ENCODE measurements at places on chromosomes 5 and 9.

GRCh38 chr9:127637322-127637847, 25.3 kb downstream of the STXBP1 start:
- no peak for DNase-seq

- no peak for DNase-seq
Measured at GRCh38 chr9:131589124-131589711, 43.9 kb downstream of the PRRT1B start.

DNA sequence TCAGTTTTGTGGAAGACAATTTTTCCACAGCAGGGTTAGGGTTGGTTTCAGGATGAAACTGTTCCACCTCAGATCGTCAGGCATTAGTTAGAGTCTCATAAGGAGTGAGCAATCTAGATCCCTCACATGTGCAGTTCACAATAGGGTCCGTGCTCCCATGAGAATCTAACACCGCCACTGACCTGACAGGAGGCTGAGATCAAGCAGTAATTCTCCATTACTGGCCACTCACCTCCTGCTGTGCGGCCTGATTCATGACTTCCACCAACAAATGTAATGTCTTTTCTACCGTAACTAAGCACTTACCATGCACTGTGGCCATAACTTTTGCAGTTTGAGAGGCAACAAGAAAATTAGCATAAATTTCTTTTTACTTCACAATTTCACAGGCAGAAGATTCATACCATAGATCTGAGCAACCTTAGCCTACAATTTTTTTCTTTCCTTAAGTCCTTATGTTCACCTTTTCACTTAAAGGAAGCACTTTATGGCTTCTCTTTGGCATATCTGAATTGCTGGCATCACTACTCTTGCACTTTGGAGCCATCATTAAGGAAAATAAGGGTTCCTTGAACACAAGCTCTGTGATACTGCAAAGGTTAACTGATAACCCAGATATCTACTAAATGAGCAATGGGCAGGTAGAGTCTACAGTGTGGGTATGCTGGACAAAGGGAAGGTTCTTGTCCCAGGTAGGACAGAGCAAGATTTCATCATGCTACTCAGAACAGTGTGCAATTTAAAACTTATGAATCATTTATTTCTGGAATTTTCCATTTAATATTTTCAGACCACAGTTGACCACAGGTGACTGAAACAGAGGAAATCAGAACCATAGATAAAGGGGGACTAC, 83.0 kb upstream of the IFNK start:
- no peak for DNase-seq

DNA sequence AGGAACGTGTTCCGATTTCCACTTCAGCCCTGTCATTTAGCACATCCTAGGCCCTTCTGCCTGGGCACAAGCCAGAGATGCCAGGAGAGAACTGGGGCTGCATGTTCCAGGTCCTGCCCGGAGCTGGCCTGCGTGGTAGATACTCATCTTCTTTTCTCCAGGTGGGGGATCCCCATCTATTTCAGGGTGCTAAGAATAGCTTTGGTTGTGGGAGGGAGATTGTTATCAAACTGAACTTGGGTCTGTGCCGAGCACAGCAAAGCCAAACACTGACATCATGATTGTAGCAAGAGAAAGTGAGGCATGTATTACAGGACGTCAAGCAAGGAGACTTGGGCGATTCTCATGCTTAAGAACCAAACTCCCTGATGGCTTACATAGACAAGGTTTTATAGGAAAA, 18.2 kb downstream of the C9orf153 start:
- no peak for DNase-seq

DNA sequence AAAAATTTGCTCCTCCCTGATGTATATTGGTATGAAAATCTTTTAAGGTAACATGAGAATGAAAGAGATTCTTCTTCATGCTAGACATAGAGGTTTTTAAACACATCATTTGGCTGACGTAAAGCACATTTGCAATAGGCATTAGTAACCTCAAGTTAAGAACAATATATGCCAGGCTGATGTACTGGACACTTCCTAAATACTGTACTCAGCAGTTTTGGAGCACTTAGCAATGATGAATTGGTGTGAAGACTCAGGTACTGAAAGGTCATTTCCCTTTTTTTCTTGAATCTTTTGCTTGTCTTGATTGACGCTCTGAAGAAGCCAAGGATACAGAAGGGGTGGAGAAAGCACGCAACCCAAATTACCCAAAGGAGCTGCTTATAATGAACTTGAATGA, 322.5 kb downstream of the PDE4D start:
- DNase-seq, result no peak

DNA sequence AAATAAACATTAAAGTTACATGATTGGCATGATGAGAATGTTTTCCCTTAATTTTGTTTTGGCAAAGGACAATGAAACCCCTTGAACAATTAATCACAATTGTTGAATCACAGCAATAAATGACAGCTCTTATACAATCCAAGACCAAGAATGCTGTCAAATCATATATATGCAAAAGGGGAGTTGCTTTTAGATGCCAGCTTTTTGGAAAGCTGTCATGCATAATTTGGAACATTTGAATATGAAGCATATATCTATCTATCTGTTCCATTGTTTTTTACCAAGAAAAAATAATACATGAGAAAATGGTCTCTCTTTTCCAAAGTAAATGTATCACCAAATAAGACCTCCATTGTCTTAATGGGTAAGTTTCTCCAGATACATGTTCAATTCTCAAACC, 44.5 kb downstream of the SPOCK1 start:
- DNase-seq, result no peak

- no peak for DNase-seq
Measured at GRCh38 chr9:121500165-121500478, 478 bp upstream of the GGTA1 start.

GRCh38 chr9:136051453-136051836, 43.6 kb downstream of the NACC2 start:
- DNase-seq, result no peak

DNA sequence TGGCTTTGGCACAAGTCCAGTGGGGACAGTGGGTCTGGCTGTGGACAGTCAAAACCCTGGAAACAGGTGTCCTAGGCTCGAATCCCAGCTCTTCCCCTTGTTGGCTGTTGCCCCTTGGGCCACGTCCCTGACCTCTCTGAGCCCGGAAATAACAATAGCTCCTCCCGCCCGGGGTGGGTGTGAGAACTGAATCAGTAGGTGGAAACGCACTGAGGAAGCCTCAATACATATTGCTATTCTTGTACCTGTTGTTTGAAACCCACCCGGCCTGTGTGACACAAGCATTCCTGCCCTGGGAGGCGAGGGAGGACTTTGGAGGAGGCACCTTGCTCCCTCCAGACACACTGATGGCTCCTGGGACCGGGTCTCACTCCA, 134.1 kb downstream of the OLFM1 start:
- no peak for DNase-seq

GRCh38 chr9:10059044-10059443, 553.8 kb downstream of the PTPRD start:
- no peak for DNase-seq

DNA sequence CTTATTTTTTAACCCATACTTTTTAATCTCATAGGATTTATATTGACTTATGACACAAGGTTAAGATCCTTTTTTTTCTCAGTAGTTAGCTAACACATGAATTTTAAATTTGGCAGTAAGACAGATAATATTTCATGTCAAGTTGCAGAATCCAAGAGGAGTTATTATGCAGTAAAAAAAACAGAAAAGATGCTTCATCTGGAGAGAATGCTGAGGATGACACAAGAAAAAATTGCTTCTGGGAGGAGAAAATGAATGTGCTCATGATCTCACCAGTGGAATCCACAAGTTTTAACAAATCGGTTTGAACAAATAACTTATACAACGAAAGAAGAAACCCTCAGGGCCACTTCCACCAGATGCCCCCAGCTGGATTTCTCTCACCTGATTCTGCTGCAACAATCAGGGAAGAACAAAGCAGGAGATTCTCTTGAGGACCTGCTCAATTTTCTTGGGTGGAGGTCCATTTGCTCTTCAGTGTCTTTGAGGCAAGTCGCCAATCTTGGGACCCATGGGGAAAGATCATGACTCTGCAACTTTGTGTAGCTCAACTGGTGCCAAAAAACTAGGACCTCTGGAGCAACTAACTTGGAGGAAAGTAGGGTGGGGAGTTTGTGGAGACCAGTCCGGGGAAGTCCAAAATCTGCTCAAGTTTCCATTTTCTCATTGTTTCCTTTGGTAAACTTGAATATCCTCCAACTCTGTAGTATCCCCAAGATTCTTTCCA, 50.5 kb upstream of the TNFSF15 start:
- DNase-seq, result no peak

GRCh38 chr5:158911693-158912363, 187.9 kb downstream of the EBF1 start:
- DNase-seq, result no peak

DNA sequence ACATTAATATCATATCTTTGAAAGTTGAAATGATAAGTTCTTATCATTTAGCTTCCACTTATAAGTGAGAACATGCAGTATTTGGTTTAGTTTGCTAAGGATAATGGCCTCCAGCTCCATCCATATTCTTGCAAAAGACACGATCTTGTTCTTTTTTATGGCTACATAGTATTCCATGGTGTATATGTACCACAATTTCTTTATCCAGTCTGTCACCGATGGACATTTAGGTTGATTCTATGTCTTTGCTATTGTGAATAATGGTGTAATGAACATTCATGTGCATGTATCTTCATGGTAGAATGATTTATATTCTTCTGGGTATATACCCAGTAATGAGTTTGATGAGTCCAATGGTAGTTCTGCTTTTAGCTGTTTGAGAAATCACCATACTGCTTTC, 135.0 kb upstream of the PRR16 start:
- DNase-seq, result no peak

- no peak for DNase-seq
Measured at GRCh38 chr5:43227655-43228054, 35.6 kb downstream of the NIM1K start.

DNA sequence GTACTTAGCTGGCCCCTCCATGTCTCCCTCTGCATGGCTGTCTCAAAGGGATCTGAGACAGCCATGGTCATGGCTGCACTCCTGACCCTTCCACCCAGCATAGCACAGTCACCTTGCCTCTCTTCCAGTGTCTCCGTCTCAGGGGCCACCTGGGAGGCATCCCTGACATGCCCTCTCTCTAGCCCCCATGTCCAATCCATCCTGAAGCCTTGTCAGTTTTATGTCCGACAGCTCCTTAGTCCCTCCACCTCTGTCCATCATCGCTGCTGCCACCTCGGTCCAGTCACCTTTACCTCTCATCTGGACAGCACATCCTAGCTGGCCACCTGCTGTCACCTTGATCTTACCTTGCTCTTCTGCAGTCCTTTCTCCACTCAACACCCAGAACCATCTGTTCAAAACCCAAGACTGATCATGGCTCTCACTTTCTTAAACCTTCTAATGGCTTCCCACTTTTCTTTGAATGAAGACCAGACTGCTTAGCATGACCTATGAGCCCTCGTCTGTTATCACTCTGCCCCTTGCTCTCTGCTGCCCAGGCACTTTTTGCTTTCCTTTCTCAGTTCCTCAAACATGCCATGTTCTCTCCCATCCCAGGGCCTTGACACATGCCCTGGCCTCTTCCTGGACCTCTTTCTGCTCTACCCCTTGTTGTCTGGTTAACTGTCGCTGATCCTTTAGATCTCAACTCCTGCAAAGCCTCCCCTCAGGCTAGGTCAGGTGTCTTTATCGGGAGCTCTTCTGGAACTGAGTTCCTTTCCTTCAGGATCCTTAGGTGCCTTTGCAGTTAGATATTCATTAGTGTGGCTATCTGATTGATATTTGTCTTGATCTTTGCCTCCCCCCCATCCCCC, 181.8 kb upstream of the PITX1 start:
- no peak for DNase-seq

DNA sequence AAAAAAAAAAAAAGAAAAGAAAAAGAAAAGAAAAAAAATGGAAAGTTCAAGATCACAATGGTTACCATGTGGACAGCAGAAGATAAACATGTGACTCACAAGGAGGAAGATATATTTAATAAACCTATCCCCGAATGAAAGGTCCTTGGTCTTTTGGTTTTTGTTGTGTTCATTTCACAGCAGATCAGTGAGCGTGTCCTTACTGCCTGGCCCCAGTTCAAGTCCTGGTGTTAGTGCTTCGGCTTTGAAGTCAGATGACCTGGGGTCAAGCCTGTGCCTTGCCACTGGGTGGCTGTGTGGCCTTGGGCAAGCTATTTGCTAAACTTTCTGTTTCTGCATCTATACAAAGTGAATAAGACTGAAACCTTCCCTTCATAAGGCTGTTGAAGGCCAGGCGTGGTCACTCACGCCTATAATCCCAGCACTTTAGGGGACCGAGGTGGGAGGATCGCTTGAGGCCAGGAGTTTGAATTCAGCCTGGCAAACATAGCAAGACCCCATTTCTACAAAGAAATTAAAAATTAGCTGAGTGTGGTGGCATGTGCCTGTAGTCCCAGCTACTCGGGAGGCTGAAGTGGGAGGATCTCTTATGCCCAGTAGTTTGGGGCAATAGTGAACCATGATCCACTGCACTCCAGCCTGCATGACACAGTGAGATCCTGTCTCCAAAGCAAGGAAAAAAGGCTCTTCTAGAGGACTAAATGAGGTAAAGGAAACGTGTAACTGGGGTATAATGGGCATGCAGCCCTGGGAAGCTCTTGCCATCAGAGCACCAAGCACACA, 94.5 kb upstream of the SPATA31D4 start:
- no peak for DNase-seq

- DNase-seq, result no peak
Measured at GRCh38 chr9:85647571-85647970, 94.2 kb downstream of the AGTPBP1 start.

DNA sequence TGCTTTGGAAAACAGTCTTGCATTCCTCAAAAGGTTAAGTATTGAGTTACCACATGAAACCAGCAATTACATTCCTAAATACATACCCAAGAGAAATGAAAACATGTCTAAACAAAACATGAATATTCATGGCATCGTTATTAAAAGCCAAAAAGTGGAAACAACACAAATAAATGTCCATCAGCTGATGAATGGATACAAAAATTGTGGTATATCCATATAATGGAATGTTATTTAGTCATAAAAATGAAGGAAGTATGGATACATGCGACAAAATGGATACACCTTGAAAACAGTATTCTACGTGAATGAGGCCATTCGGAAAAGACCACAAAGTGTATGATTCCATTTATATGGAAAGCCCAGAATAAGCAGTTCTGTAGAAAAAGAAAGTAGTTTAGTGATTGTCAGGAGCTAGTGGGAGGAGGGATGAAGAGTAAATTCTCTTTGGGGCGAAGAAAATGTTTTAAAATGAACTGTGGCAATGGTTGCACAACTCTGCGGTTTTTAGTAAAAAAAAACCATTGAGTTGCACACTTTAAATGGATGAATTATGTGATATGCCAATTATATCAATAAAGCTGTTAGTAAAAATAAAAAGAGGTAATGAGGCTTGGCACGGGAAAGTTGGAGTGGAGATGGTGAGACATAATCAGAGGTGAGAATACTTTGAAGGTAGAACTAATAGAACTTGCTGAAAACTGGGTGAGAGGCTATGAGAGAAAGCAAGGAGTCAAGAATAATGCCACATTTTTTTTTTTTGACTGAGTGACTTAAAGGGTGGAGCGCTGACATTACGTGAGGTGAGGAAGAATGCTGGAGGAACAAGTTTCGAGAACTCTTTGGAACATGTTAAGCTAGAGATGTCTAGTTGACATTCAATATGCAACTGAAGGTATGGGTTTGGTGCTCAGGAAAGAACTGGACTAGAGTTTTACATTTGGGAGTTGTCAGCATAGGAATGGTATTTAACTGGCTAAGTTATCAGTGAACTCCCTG, 194.9 kb upstream of the ZNF608 start:
- DNase-seq, result no peak

GRCh38 chr5:72658161-72658560, 151.0 kb upstream of the ZNF366 start:
- no peak for DNase-seq

GRCh38 chr9:93194221-93194625, 10.3 kb downstream of the WNK2 start:
- DNase-seq, result no peak

- no peak for DNase-seq
Measured at GRCh38 chr5:149594206-149594895, 13.1 kb downstream of the ARHGEF37 start.
